CD4-positive, alpha-beta T cell treated with Interleukin-4 for 4 hours (primary cell): ENCODE measurements at places on chromosomes 2 and 18.

- DNase-seq: no peak
Observed at GRCh38 chr18:58831606-58832005, 33.1 kb upstream of the ZNF532 start.

DNA sequence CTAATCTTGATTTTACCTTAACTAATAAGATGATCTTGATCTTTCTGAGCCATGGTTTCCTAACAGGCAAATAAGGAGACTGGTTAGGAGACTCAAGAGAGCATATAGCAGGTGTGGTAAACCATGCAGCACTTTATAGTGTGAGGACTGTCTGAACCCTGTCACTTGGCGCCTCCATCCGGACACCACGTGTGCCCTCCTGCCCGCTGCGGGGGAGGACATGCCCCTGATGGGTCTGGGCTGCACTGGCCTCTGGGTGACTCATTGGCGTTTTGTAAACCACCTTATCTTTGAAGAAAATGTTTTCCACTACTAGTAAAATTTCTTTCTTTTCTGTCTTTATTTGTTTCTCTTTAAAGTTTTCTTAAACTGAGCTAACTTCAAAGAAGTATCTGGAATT is 131.1 kb downstream of the FMNL2 start:
- DNase-seq: no peak

GRCh38 chr2:134367213-134367612 is 113.3 kb downstream of the MGAT5 start:
- DNase-seq: no peak

DNA sequence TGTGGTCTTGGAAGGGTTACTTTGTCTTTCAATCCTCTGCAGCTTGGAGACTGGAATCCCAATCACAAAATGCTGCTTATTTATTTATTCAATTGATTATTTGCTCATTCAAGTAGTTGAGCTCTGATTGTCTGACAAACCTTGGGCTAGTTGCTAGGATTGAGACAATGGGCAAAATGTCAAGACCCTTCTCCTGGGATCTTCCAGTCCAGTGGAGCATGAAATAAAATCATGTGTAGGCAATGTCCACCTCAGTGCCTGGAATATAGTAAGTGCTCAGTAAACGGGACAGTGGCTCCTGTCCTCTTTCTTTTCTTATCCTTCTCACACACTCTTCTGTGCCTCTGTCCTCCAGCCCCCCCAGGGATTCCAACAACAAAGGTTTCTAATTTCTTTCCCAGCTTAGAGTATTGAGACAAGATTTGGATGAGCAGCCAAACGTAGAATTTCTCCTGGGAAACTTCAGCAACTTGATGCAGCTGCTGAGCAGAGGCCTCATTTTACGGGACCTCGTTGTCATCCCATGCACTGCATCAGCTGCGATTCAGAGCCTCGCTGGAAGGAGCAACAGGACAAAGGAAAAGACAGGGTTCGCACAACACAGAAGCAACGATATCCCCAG is 545.0 kb downstream of the SOX11 start:
- no peak for DNase-seq

- DNase-seq: no peak
Observed at GRCh38 chr2:238841542-238842164, 6.2 kb upstream of the TWIST2 start.

DNA sequence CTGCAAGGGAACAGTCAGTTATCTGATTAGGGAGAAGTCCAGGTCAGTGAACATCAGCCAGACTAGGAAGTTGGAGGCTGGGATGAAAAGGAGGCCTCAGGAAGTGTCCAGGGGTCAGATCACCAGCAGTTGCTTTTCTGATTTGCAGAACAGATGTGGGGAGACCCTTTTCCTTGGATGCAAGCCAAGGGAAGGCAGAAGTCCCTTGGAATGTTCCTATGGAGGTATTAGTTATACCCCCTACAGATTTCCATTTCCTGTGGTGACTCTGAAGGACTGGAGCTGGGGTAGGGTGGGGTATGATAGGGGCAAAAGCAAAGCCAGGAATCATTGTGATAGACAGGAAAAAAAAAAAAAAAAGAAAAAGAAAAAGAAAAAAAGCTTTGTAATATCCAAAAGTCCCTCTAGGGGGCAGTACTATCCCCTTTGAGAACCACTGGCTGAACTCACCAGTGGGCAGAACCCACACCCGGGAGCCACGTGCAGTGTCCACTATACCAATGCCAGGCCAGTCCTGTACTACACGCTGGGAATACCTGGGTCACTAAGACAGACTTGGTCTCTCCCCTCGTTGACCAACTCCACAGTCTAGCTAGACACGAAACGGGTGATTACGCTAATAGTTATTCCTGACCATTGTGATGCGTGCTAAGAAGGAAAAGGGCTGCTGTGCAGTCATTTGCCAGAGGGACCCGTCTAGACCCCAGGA is 7.4 kb downstream of the DYSF start:
- no peak for DNase-seq
